ENCODE measurements at places on chromosomes 12 and 14.

DNA sequence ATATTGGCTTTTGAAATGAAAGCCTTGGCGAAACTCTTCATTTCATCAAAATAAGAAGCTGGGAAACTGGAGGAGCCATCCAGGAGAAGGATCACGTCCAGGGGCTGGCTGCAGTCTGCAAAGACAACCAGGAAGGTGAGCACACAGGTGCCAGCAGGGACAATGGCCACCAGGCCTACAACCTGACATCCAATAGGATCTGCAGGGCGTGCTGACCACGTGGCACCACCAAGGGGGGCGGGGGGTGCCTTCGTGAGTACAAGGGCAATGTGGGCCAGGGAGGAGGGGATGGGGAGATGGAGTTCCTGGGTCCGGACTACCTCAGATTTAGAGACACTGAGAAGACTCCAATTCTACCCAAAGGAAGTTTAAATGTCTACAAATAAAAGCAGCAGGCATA is 71.7 kb upstream of the ANO2 start:
- no peak for DNase-seq

DNA sequence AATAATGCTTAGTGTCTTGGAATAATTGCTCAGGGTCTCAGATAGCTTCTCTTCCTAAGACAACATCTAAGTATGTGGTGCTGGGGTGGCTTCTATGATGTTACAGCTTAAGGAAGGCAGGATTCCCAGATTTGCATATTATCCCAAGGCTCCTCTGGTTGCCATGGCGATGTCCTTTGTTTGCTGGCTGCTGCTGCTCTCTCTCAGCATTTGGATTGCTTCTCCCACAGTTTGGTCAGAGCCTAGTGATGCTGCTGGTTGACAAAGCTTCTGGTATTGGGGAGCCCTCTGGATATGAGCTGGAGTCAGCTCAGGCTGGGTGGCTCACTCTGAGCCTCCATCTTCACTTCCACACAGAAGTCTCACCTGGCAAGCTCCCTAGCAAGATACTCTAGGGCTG is 56.4 kb upstream of the FBXO33 start:
- DNase-seq: no peak

- no peak for DNase-seq
These were observed 12.0 kb downstream of the TM7SF3 start for GRCh38 chr12:27002141-27002540.

DNA sequence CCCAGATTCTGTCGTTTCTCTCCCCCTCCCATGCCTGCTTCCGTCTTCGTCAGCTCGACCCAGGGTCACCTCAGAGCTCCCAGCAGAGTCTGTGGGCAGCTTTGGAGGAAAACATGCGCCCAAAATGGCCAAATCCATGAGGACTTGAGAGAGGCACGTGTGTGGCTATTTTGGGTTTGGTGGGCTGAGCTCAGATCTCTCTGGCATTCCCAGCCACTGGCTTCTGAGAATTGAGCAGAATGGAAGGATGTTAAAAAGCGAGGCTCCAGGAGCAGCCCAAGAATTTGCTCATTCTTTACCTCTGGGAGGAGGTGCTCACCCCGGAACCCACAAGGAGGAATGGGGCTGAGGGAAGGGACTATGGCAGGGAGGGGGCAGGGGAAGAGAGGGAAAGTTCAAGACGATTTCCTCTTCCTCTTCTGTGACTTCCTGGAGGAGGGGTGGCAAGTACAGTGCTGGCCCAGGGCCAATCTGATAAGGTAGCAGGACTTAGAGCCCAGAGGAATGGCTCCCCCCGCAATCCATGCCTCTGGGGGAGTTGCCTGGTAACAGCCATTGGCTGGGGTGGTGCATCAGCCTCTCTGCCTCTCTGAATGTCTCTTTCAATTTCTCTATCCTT is 20.1 kb downstream of the TSPAN9 start:
- DNase-seq: no peak

GRCh38 chr12:12399776-12400305 is 43.0 kb downstream of the BORCS5 start:
- DNase-seq: no peak

GRCh38 chr14:91310606-91311283 is 66.2 kb upstream of the GPR68 start:
- peak; percentile 74 for DNase-seq

DNA sequence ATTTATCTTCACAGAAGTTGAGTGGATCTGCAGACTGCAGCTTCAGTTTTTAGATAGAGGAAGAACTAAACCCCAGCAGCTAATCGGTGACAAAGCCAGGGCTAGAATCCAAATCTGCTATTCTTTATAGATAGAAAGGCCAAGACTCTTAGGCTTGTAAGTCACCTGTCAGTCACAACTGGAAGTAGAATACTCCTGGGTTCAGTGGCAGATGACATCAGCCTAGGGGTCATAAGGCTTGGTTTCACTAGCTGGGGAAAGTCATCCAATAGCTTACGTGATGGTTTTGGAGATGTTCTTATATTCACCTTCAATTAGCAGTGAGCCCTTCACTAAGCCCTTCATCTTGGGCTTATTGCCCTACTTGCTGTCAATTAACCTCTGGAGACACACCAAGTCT is 93.4 kb downstream of the APAF1 start:
- DNase-seq: no peak

DNA sequence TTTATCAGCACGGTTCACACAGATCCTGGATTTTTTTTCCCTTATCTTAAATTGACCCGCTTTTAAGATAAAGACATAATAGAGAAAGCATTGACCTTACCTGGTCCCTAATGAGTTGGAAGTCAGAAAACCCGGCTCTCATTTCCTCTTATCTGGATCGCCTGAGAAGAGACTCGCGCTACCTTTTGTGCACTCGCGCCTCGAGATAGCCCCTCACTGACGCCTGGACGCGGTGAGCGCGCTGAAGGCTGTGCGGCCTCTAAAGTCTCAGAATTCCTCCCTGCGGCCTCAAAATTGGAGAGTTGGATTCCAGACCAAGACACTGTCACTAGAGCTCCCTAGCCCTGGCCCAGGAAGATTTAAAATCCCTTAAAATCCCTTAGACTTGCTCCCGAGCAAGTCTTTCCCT is 7.0 kb downstream of the NKX2-1 start:
- DNase-seq: no peak

DNA sequence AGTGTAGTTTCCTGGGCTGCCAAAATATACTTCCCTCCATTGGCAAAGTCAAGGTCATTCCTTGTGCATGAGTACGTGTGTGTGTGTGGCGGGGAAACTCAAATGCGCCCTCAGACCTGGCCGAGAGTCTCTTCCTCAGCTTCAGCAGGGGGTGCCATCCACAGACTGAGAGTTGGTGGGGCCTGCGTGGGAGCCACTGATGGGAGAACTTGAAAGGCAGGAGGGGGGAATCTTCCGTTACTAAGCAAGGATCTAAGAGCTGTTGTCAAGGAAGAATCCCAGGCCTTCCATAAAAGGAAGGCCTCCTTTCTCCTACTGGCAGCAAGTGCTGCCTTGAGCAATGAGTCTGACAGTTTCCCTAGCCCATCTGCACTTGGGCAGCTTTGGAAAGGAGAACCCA is 274.9 kb downstream of the EMP1 start:
- DNase-seq: no peak

DNA sequence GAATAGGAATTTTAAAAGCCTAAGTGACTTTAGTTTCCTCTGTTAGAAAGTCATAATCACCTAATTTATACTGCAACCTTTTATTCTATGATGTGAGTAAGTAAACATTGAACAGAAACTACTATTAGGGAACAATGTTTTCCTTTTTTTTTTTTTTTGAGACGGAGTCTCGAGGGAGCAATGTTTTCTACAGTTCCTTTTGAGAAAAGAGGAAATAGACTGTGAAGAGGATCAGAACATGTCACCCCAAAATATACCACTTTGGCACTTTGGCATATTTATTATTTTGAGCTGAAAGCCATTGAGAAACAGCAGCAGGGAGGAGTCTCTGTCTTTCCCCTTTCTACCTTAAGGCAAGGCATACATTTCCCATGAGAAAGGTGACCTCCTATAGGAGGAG is 162.7 kb upstream of the CNOT2 start:
- no peak for DNase-seq

GRCh38 chr14:89041257-89041582 is 216.8 kb downstream of the TTC8 start:
- no peak for DNase-seq

GRCh38 chr12:16261944-16262475 is 15.5 kb downstream of the SLC15A5 start:
- no peak for DNase-seq

DNA sequence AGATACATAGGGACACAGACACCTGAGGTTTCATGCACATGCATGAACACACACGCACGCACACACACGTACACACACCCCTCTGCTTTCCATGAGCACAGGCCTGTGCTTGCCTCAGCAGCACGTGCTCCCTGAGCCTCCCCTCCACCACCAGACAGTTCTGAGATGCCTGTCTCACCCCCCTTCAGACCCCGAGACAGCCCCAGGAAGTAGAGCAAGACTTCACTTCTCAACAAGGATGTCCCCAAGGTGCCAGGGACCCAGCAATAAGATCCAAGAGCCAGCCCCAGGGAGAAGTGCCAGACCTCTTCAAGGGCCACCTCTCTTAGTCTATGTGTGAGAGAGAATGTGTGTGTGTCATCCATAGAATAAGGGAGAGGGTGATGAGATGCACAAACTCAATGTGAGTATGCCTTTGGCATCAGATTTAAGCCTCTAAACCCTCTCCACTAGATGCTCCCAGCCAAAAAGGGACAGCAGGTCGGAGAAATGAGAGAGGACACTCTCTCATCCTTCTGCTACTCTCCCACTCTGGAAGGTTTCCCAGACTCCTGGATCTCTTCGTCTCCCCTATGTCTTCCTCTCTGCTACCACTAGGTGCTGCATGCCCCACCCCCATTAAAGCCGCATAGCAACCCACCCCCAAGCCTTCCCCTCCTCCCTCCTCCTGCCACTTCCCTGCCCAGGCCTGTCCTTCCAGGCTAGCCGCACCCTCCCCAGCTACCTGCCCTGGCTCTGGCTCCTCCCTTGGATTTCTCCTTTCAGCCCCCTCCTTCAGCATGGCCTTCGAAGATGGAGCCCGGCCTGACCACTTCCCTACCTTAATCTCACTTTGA is 7.7 kb downstream of the RARG start:
- no peak for DNase-seq

All from central memory CD4-positive, alpha-beta T cell (primary cell).